Inflammatory macrophage treated with lipopolysaccharide for 1 hour (primary cell): ENCODE measurements at places on chromosomes 12 and 14.

DNA sequence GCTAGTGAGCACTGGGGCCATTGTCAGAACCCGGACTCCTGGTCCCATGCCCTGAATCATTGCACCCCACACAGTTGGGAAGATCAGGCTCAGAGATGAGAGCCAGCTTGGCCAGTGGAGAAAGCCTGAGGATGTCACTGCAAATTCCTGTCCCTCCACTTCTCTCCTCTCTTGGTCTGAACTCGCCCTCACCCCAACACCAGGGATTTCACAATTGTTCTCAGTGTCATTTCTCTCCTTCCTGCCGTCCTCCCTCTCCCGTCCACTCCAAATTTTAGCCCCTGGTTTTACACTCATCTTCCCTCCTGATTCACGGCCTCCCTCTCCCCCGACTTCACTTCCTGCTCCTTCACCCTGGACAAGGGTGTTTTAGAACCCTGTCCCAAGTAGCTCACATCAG lies 11.1 kb downstream of the KRT75 start:
- DNase-seq = no peak

DNA sequence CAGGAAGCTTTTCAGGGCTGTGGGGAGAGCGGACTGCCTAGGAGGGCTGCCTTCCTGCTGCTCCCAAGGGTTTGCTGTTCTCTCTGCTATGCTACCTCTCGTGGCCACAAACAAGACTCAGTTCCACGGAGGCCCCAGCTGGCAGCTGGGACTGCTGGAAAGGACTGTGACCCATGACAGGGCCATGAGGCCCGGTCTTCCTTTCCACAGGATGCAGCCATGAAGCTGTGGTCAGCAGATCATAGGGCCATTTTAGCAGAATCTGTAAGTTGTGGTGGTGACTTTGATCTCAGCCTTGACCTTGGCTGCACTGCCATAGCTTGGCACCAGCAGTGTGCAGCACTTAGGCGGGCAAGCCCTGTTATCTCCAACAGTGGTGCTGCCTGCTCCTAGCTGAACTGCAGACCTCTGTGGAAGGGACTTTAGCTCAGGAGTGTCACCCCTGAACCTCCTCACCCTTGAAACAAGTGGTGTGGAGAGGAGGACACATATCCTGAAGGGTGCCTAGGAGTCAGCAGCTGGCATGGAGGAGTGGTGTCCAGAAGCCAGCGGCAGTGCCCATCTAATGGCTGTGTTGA lies 12.3 kb downstream of the KRT80 start:
- DNase-seq = no peak

GRCh38 chr12:121085069-121085468 lies 46.0 kb upstream of the OASL start:
- no peak for DNase-seq

GRCh38 chr12:43942379-43942778 lies 106.5 kb downstream of the TMEM117 start:
- DNase-seq = no peak

GRCh38 chr12:54411391-54412241 lies 7.5 kb downstream of the ITGA5 start:
- peak; percentile 95 for DNase-seq

DNA sequence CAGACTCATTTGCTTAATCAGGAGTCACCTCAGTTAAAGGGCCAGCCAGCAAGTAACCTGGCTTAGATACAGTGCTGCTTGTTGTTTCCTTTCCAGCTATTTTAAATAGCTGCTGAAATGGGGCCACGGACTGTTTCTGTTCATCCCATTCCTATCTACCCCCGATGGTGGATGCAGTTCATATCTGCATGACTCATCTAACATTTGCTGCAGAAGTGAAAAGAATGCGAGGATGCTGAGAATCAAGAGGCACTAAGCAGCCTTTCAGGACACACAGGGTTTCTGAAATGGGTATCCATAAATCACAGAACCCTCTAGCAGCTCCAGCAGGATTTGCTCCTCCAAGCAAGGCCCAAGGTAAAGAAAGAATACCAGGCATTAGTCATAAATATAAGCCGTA lies 60.2 kb upstream of the RTRAF start:
- no peak for DNase-seq

GRCh38 chr12:57848208-57848607 lies 1.7 kb upstream of the CTDSP2 start:
- DNase-seq = no peak
